Glomerular endothelial cell (primary cell): ENCODE measurements at places on chromosomes 2 and 18.

DNA sequence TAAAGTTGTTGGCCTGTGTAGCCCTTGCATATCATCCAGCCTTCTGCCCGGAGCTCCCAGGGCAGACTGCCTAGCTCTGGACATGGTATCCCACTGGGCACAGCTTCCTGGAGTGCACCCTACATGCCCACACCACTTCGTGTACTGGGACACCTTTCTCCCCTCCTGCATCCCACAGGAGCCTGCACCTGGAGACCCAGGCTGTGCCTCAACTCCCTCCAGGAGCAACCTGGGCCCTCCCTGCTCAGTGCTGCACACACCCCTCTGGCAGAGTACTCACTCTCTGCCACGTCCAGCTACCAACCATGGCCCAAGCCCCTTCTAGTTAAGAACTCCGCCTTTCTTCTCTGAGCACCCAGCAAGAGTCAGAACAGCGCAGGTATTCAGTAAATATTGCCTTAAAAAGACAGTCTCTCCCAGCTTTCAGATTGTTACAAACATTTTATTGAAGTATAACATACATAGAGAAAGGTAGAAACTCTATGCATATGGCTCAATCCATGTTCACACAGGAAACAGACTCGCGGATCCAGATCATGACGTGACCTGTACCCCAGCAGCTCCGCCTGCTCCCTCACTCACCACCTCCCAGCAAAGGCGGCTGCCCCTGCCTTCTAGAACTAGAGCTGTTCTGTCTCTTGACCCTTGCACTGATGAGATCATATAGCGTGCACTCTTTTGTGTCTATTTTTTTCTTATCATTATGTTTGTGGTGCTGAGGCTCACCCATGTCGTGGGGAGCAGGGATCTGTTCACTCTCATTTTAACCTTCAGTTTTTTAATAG lies 98.4 kb upstream of the MYCN start:
- DNase-seq, result no peak

DNA sequence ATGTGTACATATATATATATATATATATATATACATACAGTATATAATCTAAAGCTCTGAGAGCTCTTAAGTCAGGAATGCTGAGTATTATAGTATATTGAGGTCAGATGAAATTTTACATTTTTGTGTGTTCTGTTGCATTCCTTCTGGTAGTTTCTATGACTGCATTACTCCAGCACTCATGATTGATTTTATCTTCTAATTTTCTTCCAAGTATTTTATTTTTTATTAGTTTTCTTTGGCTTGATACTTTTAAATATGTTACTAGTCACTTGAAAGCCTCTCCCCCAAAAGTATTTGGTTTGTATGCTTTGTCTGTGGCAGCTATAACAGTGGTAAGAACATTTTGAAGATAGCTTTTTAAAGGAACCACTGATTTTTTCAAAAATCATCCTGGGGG lies 25.0 kb downstream of the METTL21A start:
- no peak for DNase-seq

GRCh38 chr2:241030333-241030680 lies 31.9 kb downstream of the SNED1 start:
- DNase-seq, result no peak

- DNase-seq, result no peak
Measured at GRCh38 chr2:18094277-18094676, 215.8 kb downstream of the KCNS3 start.

DNA sequence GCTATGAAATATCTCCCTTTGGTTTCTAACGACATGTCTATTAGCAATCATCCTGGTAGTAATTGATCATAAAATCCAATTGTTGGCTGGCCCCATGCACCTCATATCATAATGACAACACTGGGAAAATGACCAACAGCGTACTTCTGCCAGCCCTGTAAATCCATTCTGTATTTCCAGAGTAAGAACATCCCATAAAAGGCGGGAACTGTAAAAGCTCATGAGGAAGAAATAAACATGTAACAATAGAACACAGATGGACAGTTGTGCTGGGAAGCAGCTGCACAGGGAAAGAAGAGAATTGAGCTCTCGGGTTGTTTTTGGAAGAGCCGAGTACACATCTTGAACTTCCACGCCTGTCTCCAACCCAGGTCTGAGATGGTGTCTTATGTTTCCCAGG lies 218.7 kb downstream of the CMPK2 start:
- DNase-seq, result no peak

- DNase-seq, result no peak
Measured at GRCh38 chr2:151287513-151288250, 1.8 kb downstream of the NMI start.

DNA sequence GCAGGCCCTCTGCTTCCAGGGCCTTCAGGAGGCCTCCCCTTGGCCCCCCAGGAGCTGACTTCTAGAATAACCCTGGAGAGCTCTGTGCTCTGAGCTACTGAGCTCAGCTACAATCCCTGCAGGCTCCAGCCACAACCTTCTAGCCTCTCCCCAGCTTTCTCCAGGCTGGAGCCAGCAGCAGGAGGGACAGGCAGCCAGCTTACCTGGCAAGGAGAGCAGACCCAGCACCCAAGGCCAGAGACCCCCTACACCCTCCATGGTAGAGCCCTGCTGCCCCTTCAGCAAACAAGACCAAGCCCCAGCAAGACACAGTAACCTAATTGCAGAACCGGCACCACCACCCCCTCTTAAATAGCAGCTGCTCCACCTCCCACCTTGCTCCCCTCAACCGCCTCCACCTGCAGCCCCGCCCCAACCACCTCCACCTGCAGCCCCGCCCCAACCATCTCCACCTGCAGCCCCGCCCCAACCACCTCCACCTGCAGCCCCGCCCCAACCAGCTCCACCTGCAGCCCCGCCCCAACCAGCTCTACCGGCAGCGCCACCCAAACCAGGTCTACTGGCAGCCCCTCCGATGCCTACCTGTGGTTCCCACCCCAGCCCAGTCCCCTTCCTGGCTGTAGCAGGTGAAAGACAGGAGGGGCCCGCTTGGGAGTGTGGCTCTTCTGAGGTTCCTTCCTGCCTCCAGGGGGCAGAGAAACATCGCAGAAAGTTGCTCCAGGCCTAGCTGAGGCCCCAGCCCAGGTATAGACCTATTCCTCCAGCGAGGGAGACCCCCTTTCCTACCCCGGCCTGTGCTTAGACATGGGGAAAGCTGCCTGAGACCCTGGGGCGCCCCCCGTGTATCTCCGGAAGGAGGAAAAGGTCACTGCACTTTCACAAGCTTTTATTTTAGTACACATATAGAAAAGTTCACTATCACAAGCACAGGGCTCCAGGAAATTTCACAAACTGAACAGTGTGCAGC lies at the start of gene ASTL:
Gene ASTL, minus strand, starts transcription at position 324 of the 967 bp plus-strand sequence. Its CDS starts 66 bp downstream, at position 258.
- no peak for DNase-seq

DNA sequence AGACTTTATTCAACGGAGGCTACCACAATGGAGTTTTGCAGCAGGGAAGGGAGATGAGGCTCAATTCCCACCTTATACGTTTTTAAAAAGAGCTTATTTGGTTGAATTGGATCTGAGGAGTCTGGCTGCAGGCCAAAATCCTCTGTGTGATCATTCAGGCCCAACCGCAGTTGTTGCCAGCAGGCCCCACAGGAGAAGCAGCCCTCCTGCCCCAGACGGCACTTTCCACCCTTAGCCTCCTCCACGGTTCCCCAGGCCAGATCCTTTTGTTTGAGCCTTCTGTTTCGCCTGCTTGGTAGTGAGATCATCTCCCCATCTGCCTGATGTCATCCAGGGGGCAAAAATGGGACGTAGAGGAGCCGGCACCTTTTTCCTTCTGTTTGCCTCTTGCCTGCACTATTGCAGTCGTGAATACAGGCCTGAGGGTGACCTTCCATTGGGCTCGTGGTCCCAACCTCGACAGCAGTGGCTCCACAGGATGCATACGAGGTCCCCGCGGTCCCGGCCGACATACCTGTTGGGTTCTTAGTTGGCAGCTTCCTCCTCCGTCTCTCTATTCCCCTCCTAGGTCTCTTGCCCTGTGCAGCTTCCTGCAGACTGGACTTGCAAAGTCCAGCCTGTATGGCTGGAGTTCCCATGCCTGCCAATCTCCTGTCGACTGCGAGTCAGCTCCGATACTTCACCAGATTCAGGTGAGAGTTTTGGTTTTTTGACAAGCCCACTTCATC lies 9.3 kb upstream of the GPR35 start:
- DNase-seq, result no peak

GRCh38 chr2:239025951-239026461 lies 178.1 kb downstream of the TWIST2 start:
- no peak for DNase-seq

DNA sequence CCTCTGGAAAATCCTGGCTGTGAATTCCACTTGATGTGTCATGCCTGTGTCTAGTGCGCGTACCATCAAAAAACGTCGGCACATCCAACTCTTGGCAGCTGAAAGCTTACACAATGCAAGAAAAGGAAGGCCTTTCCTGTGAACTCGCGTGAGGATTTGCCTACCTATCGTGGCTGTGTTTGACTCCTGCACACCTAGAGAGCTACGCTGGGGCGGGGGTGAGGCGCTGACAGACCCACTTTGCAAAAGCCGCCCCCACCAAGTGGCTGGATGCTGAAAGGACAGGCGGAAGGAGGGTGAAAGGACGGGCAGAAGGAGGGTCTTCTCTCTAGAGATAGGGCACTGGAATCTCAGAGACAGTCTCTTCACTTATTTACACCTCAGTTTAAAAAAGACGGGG lies 270.1 kb downstream of the EIPR1 start:
- no peak for DNase-seq

DNA sequence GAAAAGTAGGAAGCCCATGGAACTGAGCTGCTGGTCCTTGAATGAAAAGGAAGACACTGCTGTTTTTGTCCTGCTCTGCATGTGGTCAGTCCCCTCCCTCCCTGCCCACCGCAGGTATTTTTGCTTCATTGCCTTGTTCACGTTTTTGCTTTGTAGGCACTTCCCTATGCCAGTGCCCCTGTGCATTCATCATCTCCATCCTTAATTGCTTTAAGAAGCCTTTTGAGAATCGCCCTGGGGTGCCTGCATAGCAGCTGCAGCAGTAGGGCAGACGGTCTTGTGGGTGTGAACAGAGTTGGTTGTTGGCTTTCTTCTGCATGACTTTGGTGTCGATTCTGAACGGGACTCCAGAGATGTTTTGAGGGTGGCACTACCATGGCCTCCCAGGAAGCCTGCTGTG lies 97.0 kb downstream of the CABLES1 start:
- DNase-seq, result no peak

DNA sequence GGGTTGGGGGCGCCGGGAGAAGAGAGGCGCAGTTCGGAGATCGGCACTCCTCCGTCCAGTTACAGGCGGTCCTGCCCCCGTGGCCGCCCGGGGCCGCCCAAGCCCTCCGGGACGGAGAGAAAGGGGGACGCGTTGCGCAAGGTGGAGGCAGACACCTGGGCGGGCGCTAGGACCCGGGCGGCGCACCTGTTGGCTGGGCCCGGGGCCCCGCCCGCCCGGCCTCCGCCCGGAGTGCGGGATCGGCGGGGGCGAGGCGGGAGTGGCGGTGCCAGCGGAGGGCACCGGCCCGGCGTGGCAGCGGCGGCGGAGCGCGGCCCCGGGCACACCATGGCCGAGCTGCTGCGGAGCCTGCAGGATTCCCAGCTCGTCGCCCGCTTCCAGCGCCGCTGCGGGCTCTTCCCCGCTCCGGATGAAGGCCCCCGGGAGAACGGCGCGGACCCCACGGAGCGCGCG lies at the start of gene SGPP2:
Gene SGPP2, plus strand, starts transcription at position 268 of the 453 bp plus-strand sequence. Its CDS starts 60 bp downstream, at position 328.
- no peak for DNase-seq

GRCh38 chr2:168534926-168535325 lies 78.9 kb downstream of the CERS6 start:
- no peak for DNase-seq

- peak; percentile 10 for DNase-seq
Measured at GRCh38 chr2:30862054-30862651, 54.9 kb upstream of the CAPN13 start.

DNA sequence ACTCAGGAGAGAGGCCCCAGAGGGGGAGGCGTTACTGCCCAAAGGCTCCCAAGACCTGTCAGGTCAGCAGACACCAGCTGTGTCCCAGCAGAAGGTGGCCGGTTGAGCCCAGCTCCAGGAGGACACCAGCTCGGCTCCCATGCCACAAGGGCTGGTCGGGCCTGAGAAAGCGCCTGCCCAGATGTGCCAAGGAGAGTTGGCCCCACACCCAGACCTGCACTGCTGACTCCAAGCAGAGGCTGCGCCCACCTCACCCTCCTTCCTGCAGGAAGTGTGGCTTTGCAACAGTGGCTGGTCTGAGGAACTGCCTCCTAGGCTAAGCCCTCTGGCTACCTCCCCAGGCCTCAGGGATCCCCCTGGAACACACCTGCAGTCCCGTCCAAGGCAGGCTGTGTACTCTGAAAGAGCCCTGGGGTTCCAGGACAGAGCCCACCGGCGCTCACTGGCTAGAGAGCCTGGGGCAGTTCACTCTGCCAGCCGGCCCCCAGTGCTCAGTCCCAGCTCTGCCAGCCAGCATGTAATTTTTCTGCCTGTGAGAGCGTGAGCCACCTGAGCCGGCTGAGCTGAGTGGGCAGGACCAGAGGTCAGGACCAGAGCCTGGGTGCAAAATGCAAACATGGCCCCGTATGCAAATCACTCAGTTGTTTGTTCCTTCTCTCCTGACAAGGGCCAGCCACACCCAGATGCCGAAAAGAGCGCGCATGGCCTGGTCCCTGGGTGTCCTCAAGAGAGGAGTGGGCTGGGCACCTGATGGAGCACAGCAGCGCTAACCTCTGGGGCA lies 36.9 kb upstream of the PTMA start:
- no peak for DNase-seq

GRCh38 chr2:158795195-158795924 lies at the start of gene DAPL1:
Gene DAPL1 (plus strand): TSS chr2:158795317. CDS start chr2:158795373, 56 bp downstream.
- DNase-seq, result no peak

DNA sequence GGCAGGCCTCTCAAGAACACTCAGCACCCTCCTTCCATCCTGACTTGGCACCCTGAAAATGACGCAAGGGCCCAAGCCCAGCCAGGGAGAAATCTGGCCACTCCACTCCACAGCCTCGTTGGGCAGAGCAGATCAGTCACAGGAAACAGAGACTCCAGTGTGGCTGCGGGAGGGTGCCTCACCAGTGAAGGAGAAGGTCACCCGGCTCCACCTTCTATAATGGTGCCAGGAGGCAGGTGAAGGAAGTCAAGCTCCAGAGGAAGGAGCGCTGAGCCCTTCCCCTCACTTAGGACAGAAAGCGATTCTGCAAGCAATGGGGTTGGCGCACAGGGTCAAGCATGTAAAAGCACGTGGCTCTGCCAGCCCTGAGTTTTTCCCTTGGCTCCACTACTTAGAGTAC lies 35.3 kb downstream of the CRACDL start:
- DNase-seq, result no peak

DNA sequence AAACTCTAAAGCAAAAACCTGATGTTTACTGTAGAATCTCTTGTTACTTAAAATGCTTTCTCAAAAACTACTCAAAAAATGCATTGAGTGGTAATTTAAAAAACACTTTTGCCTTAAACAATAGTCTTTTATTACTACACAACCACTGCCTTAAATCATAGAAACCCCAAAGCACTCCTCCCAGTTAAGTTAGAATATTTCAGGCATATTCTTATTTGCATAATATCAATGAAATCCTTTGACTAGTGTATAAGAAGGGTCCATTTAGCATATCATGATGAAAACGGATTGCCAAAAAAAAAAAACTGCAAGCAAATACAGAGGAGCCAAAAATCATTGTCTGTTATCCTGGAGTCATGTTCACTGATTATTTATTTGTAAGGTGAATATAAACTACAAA lies 119.2 kb downstream of the PTPRM start:
- no peak for DNase-seq
